ENCODE measurements at places on chromosomes 6 and 20.

GRCh38 chr20:51482836-51483473 is 59.6 kb downstream of the NFATC2 start:
- no peak for DNase-seq

GRCh38 chr20:29299811-29300578 is 1957.5 kb upstream of the DEFB115 start:
- DNase-seq = no peak

DNA sequence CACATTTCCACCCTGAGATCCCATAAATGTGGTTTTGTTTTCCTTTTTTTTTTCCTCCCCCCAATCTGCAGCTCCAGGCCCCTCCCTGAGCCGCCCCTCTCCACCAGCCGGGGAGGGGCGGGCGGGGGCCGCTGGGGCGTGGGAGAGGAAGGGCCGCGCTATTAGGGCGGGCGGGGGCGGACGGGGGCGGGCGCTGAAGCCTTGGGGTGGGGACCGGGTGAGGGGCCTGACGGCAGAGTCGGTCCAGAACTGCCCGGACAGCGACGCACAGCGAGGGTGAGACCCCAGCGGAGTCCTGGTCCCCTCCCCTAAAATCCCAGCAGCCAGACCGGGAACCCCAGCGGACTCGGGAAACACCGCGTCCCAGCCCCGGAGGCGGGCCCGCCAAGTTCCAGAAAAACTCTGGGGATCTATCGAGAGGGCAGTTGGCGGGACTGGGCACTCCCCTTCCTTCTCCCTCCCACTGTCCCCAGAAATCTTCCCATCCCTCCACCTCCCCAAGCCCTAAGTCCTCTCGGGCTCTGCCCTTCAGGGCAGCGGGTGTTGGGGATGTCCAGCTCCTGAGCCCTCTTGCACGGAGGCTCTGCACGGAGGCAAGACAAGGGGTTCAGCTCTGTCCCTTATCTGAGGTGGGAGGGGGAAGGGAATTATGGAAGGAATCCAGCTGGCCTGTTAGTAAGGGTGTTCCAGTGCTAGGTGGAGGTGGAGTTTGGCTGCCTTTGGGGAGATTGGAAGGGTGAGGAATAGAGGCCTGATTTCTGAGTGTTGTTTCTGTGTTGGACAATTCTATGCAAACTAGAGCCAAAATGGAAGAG is at the start of gene PRICKLE4:
Gene PRICKLE4, plus strand, starts transcription at position 232 of the 815 bp plus-strand sequence. CDS start 2,692 bp downstream, outside the sequence.
- no peak for DNase-seq

- no peak for DNase-seq
These were observed 71.8 kb downstream of the ATG5 start for GRCh38 chr6:106253731-106254130.

- DNase-seq = no peak
These were observed 147.9 kb downstream of the SOX4 start for GRCh38 chr6:21741221-21742109.

Measured in thymus (tissue), 14 donors.